Type B pancreatic cell (in vitro differentiated cells): ENCODE measurements at places on chromosomes 5 and 9.

- no peak for DNase-seq
These were observed 114.8 kb upstream of the ELL2 start for GRCh38 chr5:96076451-96076850.

- DNase-seq = no peak
These were observed 6.6 kb downstream of the FIBCD1 start for GRCh38 chr9:130932255-130933079.

GRCh38 chr5:170508660-170509347 lies 5.0 kb downstream of the KCNIP1 start:
- no peak for DNase-seq

- DNase-seq = no peak
These were observed 117.2 kb downstream of the PSD2 start for GRCh38 chr5:139912804-139913203.

GRCh38 chr5:160378330-160378729 lies 7.9 kb upstream of the C1QTNF2 start:
- no peak for DNase-seq

GRCh38 chr5:6712142-6712576 lies 1.1 kb upstream of the TENT4A start:
- DNase-seq = peak; percentile 75

DNA sequence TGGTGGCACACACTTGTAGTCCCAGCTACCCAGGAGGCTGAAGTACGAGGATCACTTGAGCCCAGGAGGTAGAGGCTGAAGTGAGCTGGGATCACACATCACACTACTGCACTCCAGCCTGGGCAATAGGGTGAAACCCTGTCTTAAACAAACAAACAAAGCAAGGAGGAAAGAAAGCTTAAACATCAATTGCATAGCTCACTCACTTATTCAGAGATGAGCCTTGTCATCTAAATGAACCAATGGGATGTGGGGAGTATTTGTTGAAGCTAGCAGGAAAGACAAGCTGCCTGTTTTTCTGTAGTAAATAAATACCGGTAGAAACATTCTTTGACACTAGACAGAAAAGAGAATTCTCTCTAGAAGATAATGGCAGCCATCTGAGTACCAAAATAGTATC lies 161.0 kb upstream of the SLC12A2 start:
- DNase-seq = no peak

DNA sequence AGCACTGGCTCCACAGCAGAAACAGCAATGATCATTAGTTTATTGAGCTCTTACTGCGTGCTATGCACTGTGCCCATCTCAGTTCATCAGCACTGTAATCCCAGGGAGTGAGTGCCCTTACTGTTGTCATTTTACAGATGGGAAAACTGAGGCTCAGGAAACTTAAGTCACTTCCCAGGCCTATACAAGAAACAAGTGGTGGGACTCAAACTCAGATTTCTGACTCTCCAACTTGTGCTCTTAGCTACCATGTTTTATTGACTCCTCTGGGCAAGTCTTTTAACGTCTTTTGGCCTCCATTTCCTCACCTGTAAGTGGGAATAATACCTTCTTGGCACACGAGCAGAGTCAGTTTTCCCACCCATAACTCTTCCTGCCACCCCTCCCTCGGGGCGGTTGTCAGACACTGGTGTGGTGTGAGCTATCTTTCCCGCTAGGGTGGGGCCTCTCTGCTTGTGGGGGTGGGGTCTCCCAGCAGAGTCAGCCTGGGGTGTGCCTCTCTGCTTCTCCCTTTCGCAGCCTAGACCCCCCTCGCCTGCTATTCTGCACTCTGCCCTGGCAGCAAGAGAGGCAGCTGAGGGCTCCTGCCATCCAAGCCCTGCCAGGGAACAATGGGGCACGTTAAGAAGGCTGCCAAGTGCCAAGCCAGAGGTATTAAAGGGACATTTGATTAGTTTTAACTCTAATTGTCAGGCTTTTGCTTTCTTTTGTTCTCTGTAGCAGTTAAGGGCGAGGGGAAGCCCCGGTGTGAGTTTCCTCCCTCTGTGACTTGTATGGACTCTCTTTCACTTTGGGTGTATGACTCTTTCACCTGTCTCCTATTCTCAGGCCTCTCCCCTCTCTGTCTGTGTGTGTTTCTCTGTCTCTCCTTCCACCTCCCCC lies 12.1 kb downstream of the GALNT10 start:
- no peak for DNase-seq
